ENCODE measurements at places on chromosomes 7 and 10.

GRCh38 chr7:16078076-16078952 is 343.0 kb downstream of the CRPPA start:
- DNase-seq: peak; percentile 36

DNA sequence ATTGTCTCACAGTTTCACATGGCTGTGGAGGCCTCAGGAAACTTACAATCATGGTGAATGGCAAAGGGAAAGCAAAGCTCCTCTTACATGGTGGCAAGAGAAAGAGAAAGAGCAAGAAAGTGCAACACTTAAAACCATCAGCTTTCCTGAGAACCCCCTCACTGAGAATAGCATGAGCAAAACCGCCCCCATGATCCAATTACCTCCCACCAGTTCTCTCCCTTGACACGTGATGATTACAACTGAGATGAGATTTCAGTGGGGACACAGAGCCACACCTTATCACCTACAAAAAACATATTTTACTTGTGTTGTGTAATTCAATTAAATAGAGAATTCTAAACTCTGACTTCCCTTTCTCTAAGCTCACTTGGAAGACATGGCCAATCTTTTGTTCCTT is 80.2 kb downstream of the SEMA3C start:
- no peak for DNase-seq

- no peak for DNase-seq
Observed at GRCh38 chr7:45460379-45460778, 113.8 kb upstream of the ADCY1 start.

DNA sequence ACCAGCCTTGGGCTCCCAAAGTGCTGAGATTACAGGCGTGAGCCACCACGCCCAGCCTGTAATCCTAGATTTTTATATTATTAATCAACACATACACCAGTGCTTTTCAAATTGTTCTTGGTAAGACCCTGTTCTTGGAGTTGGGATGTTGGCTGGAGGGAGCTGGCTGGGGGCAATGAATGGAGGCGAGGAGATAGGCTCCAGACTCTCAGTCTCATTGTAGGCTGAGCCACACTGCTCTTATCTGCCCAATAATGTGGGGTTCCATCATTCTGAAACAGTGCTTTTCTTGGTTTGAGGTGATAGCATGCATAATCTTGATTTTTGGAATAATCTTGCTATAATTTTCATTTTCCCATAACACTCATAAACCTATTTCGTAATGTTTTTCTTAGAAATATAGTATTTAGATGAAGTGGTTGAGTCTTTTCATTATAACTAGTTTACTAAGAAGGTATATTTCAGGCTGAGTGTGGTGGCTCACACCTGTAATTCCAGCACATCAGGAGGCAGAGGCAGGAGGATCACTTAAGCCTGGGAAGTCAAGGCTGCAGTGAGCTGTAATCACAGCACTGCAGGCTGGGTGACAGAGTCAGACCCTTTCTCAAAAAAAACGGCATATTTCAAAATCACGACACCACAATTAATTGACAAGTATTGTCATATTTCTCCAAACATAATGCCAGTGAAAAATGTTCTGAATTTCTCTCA is 65.1 kb upstream of the LYZL2 start:
- no peak for DNase-seq

DNA sequence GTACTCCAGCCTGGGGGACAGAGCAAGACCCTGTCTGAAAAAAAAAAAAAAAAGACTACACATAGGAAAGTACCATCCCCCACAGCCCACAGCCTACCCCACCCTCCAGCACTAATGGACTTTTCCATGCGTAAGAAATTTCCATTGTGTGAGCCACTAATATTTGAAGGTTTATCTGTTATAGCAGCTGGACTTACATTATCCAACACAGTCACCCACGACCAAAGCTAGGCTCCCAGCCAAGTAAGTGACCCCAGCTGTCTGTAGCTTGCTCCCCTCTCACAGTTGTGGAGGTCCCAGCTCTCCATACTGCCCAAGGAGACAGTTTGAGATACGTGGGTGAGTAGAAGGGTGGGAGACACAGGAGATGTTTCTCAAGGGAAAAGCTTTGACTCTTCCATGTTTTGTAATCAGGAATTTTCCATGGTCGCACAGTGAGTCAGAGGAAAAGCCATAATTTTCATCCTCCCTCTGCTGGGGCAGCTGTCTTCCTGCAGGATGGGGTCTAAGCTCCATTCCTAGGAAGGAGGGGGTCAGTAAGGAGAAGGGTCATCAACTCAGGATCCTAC is 57.4 kb downstream of the CAV1 start:
- DNase-seq: no peak

DNA sequence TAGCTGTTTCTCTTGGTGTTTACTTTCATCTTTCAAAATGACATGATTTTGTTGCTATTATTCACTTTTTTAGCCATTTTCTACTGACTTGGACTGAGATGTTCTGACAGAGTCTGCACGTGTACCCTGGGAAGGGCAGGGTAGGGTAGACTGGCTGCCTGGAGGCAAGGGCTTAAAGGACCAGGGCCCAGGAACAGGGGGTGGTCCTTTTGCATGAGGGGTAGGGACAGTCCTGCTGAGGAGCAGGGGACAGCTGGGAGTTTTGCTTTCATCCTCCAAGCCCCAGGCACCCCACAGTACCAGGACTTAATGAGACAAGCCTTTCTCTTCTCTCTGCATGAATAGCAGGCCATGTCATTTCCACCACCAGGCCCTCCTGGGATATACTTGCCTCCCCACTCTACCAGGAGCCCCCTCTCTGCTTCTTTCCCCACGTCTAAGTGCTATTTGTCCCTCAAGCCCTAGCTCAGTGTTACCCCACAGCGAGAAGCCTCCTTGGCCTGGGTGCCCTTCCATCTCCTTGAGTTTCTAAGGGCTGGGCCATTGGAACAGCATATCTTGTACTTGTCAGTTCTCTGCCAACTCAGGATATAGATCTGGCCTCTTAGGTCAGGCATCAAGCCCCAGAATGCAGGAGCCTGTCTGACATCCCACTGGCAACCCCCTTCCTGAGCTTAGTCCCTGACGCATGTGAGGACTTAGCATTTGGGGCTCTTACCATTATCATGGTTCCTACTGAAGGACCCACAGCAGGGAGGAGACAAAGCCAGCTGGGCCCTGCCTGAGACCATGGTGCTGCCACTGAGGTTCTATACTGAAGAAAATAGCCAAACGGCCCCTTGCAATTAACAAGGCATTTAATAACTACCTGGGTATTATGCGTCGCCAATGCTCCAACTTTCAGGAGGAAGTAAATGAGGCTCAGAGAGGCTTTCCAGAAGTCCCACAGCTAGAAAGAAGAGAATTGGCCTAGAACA is 78.4 kb upstream of the UNC5B start:
- DNase-seq: no peak

DNA sequence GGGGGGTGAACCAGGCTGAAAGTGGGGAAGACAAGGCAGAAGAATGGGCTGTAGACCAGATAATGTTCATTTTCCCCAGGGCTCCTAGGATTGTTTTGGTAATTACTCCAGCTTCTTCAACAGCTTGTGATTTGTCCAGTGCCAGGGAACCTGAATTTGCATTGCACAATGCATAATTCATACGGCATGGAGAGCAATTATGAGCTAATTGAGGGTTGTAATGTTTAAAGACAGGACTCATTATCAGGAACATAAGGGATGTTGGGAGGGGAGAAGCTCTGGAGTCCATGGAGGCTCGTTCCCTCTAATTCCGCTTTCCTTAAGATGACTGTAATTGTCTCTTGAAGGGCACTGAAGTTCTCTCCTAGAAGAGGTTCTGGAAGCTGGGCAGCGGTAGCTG is 405.0 kb upstream of the ZMIZ1 start:
- DNase-seq: no peak

GRCh38 chr10:131833013-131833412 is 67.8 kb upstream of the PPP2R2D start:
- no peak for DNase-seq

DNA sequence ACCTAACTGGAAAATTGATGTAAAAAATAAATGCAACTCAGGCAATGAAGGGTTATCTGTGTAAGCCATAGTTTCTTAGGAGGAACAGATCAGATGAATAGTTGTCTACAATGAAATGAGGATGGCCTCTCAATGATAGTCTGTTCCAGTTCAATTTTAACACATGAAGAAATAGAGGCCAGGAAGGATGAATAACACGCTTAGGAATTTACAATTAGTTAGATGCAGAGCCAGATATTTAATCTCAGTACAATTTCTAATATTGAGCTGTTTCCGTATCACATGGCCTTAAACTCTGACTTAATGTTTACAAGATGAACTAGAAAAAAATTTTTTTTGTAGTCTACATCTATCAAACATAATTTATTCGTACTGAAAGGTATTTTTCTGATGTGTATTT is 176.6 kb downstream of the GALNT11 start:
- DNase-seq: no peak

DNA sequence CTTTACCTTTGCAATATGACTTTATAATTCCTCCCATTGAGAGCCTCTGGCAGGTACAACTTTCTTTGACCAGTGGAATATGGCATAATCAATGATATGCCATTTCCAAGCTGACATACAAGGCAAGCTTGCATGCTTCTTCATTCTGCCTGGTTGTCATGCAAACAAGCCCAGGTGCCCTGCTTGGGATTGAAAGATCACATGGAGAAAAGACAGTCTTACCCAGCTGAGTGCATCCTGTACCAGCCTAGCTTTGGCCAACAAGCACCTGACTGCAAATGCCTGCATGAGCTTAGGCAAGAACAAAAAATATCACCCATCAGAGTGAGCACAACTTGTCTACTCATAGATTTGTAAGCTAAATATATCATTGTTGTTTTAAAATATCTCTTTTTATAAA is 82.9 kb upstream of the KCND2 start:
- no peak for DNase-seq

DNA sequence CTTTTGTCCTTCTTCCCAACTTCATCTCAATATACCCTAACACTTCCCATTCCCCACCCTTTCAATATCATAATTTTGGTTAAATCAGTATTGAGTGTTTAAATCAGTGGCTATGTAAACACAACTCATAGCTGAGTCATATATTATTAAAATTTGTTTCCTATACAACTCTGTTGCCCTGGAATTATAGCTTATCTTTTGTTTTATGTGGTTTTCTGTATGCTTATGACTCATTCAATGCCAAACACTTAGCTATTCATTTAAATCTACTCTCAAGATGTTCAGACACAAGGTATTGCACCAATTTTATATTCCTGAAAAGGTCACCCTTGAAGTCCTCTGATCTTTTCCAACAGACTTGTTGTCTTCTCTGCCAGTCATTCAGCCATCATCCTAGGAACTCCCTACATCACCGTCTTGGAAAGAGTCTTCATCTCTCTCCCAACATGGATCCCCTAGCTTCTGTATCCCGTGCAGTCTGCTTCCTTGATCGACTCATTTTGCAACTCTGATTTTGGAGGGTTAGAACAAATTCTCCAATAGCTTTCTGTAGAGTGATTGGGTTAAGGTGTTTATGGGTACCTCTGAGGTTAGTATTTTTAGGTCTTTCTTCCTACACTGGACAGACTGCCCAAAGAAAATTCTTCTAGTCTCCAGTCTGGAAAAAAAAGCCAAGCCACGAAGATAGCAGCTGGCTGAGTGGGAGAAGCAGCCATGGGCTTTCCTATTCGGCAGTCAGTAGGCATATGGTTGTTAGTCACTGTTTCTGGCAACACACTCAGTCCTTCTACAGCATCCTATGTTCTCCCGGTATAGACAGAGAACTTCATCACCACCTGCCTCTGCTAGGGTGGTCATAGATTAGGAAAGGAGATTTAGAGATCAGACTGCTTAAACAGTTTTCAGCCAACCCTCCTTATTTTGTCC is 102.1 kb downstream of the CRPPA start:
- no peak for DNase-seq

- DNase-seq: no peak
Observed at GRCh38 chr7:38716397-38716796, 85.2 kb upstream of the AMPH start.

DNA sequence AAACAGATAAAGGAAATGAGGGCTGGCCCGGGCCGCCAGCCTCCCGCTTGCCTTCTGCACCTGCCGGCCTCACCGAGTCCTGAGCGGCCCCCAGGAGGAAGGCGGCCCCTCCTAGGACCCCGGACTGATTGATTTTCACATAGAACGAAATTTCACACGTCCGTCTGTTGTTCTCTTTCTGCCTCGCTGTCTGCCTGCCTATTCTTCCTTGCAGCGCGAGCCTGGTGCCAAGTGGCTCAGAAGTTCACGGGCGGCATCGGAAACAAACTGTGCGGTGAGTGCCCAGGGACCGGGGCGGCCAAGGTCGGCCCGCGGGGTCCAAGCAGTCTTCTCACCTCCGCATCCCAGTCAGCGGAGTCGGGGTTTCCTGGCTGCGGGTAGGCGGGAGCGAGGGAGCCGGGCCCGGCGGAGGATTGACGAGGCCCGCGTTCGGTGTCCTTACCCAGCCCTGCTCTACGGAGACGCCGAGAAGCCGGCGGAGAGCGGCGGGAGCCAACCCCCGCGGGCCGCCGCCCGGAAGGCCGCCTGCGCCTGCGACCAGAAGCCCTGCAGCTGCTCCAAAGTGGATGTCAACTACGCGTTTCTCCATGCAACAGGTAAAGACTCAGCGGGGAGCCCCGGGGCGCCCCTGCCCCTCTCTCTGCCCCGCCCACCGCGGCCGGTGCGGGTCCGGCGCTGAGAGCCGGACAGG is 967 bp downstream of the GAD2 start:
- DNase-seq: peak; percentile 78

DNA sequence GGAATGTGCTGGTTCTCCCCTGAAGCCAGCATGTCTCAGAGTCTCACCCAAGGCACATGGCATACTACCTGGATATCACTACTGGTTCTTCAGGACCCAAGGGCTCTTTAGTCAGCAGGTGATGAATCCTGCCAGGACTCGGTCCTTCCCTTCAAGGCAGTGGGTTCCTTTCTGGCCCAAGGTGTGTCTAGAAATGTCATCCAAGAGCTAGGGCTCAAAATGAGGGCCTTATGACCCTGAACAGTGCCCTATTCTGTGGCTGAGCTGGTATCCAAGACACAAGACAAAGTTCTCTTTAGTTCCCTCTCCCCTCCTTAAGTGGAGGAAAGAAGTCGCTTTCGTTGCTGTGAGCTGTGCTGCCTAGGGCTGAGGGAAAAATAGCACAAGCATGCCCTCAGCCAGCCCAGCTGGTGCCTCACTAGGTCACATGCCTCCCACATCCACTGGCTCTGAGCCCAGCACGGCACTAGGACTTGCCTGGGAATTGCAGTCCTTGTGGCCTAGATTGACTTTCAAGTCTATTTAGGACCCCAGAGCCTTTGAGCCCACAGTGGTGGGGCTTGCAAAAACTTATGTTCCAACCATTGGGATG is 106.0 kb downstream of the BMS1 start:
- DNase-seq: no peak
